Colonic mucosa (tissue), 4 donors: ENCODE measurements at places on chromosomes 5 and 9.

GRCh38 chr9:126383406-126384046, 56.9 kb downstream of the MVB12B start:
- DNase-seq, result no peak

GRCh38 chr9:92656537-92656925, 13.4 kb downstream of the IPPK start:
- no peak for DNase-seq

GRCh38 chr5:67347821-67348220, 151.2 kb upstream of the CD180 start:
- no peak for DNase-seq

- DNase-seq, result no peak
Measured at GRCh38 chr5:171848486-171848885, 62.9 kb downstream of the SMIM23 start.

- DNase-seq, result no peak
Measured at GRCh38 chr5:147966829-147967228, 60.5 kb upstream of the C5orf46 start.

- DNase-seq, result no peak
Measured at GRCh38 chr5:36929438-36929837, 52.9 kb downstream of the NIPBL start.

- no peak for DNase-seq
Measured at GRCh38 chr5:136731241-136731900, 366.0 kb upstream of the TRPC7 start.

DNA sequence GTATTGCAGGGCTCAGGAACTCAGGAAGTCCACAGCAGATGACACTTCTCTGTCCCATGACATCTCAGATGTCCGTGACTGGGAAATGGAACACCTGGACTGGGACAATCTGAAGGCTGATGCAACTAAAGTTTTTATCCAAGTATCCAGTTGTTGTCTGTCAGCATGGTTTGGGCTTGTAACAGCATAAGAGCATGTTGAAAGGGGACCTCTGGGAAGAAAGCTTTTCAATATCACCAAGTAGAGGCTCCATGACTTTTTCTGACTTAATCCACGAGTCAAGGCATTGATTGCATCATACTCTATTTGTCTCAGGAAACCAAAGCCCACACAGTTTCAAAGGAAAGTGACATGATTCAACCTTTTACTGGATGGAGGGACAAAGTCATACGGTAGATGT, 807.7 kb downstream of the MTRR start:
- DNase-seq, result no peak

- no peak for DNase-seq
Measured at GRCh38 chr9:111804636-111805035, 9.9 kb upstream of the SHOC1 start.

DNA sequence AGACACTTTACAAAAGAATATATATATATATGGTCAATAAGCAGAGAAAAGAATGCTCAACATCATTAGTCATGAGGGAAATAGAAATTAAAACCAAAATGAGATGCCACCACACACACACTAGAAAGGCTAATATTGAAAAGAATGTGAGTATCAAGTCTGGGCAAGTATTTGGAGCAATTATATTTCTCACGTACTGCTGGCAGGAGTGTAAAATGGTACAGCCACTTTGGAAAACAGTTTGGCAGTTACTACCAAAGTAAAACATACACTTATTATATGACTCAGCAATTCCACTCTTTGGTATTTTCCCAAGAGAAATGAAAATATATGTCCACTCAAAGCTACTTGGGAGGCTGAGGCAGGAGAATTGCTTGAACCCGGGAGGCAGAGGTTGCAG, 29.8 kb downstream of the NEUROG1 start:
- no peak for DNase-seq

DNA sequence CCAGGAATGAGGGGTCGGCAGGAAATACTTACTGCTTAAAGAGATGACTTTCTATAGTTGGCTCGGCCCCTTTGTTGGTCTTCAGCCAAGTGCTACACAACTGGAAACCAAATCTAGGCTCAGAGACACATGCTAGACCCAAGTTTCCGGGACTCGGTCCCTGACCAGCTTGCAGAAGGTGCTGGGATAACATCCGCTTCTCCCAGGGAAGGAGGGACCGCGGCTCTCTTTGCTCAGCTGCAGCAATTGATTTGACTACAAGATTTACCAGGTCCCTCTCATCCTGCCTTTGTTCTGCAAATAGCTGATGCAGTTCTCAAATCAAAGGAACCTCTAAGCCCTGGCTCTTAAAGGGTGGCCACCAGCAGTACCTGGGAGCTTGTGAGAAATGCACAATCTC, 314.7 kb downstream of the MLLT3 start:
- no peak for DNase-seq

DNA sequence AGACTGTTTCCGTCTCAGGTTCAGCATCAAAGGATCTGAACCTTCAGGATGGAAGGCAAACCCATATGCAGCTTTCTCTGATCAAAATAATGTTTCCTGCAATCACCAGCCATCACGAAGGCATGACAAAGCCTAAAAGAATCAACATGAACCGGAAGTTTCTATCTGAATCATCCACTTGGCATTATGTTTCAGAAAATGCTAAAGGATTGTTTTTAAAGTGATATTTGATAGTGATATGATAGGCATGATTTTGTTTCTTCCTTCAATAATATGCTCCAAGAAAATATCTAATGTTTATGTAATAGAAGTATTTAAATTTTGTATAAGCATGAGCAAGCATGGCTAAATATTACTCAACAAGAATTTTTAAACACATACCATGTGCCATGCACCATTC, 219.6 kb downstream of the PLK2 start:
- no peak for DNase-seq

GRCh38 chr5:109701252-109701651, 11.5 kb downstream of the MAN2A1 start:
- DNase-seq, result no peak

- DNase-seq, result no peak
Measured at GRCh38 chr5:170865622-170866021, 3.8 kb downstream of the RANBP17 start.

DNA sequence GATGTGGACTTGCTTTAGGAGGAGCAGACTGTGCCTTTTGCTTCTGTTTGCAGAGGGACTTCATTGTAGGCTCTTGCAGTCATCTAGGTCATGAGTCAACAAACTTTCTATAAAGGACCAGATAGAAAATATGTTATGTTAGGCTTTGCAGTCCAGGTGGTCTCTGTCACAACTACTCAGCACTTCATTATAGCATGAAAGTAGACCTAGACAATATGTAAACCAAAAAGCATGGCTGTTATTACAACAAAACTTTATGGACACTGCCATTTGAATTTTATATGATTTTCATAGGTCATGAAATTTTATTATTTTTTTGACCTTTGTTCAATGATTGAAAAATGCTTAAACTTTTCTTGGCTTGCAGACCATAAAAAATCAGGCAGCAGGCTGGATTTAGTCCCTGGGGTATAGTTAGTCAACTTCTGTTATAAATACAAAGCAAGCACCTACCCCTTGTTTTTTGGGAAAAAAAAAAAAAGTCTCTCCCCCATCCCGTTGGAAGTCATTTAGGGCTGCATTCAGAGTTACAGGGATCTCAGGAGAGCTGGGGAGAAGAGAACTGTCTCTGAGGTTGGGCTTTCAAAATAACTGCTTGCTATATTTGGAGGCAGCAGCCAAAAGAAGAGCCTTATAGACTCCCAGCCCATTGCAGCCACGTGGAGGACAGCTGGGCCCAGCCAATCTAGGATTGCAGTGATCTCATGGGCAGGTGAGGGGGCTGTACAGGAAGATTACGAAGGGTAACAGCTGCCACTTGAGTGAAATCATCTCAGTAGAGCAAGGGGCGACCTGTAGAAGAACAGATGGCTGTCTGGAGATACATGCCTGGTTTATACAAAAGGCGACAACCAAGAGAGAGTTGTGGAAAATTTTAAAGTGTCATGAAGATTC, 136.6 kb upstream of the TNC start:
- no peak for DNase-seq

GRCh38 chr5:85717203-85717563, 900.6 kb upstream of the COX7C start:
- no peak for DNase-seq

DNA sequence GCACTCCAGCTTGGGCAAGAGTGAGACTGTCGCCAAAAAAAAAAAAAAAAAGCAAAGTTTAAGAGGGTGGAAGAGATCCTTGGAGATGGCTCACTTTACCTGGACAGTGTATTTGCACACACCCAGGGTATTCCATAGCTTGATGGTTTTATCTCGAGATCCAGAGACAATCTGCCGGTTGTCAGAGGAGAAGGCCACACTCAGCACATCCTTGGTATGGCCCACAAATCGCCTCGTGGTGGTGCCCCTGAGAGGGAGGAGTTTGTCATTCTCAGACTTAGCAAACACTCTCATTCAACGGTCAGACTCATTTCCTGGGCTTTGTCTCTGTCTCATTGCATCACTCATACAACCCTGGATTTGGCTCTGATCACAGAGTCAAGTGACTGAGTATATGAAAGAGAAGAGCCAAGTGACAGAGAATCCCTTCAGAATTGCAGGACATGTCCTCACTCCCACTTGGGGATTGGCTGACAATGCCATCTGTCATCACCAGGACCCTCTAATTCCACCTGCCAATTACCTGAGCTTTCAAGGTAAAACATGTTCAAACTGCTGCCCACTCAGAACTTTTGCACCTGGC, 2.2 kb downstream of the RACK1 start:
- DNase-seq, result no peak

DNA sequence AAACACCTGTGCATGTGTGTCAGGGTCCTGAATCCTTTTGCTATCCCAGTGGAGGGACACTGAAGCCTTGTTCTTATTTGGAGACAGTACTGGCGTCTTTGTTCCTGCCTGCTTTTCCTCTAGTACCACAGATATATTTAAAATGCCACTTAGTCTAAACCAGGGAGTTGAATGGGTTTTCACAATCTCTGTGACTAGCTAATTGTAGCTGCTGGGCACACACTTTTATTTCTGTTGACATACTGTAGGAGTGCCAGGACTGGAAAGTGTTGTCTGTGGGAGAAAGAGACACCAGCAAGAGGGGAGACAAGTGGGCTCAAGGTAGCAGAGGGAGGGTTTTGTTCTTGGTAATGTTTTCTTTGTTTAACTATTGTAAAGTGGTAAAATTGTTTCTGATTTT, 174.0 kb upstream of the SV2C start:
- DNase-seq, result no peak

DNA sequence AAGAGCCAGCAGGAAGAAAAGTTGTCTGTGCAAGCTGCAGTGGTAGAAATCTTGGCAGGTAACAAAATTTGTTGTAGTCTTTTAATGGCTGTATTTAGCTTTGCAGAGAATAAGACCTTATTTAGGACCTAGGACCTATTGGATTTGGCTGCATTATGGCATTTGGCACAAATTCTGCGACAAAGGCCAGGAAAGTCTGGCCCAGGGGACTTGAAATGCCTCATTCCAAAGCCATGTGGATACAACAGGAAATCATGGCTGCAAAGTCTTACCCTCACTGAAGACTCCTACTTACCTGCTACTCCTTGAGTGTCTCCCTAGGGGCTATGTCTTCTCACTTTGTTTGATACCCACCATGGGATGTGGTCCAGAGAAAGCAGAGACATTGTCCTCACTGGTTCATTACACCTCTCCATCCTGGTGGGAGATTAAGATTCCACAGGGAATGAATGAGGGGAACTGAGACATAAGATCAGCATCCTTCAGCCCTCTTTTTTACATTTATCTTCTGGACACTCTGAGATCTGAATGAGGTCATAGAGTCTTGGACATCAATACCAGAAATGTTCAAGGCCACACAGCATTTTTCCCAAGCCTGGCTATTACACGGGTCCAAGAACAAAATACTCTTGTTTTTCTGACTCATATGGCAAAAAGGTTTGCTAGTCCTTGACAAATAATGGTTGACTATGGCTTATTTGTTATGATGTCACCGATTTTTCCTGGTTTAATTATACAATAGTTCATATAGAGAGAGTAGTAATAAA, 119.4 kb downstream of the PDE8B start:
- no peak for DNase-seq

DNA sequence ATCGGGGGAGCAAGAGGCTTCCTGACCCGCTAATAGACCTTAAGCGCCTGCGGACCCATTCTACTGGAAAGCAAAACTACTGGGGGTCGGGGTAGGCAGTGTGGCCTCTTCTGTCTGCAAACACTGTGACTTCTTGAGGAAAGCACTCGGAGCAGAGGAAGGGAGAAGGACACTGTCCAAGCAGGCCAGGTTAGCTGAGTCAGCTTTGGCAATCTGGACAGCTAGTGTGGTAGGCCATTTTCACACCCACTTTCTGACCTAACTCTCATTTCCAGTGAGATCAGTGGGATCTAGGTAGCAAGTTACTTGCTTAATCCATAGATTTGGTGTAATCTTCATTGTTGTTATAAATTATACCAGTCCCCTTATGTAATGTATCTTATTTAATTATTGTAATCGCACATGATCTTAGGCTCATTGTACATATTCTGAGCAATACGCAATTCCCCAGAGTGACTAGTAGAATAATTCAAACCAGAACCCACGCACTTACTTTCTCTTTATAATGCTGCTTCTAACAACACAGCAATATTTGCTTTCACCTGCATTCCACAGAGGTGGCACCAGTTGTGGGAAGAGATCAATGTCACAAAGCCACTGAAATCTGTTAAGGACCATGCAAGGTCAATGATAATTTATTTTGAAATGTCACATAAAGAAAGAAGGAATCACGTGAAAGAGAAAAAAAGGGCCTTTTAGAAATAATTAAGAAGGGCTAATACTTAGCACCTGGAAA, 82.9 kb downstream of the NREP start:
- DNase-seq, result no peak

DNA sequence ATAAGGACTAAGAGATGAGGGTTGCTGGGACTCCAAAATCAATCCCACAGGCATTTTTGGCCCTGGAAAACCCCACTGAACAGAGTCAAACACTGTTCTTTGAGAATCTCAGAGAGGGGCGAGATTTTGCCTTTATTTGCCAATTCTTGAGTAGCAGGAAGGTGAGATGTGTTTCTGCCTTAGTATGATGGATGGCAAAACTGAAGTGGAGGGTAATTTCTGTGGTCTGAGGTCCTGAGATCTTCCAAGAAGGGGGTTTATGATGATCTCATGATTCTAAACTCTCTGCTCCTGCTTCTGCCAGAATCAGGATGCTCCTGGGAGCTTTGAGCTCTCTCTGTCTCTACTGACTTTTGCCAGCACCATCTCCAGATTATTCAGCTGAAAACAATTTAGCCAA, 174.8 kb upstream of the CLINT1 start:
- no peak for DNase-seq

GRCh38 chr5:57166276-57166675, 7.6 kb upstream of the GPBP1 start:
- no peak for DNase-seq

- DNase-seq, result no peak
Measured at GRCh38 chr9:34686732-34687131, 4.3 kb downstream of the CCL19 start.

- no peak for DNase-seq
Measured at GRCh38 chr5:128842241-128842640, 123.0 kb upstream of the SLC27A6 start.
